Endothelial cell (in vitro differentiated cells): ENCODE measurements at places on chromosomes 5 and 9. TPM values are rescaled to one million over a fixed set of nuclear protein-coding genes. Genes with fewer than 3 reads are reported as not detected.
A peak's percentile ranks its signal among the peaks of the same experiment; 100 is the strongest.

GRCh38 chr5:56818450-56819037 is 3.2 kb downstream of the MAP3K1 start:
- H3K4me3 ChIP-seq: no peak overlapping the region
- H3K27me3 ChIP-seq: peaks cover 9% of the 10 kb centered on the region
- peaks cover 46% of the 10 kb centered on the region for H3K4me1 ChIP-seq
- peak overlapping the region; percentile 61 for H3K27ac ChIP-seq

- H3K27ac ChIP-seq: no peak overlapping the region
- DNase-seq: no peak
Observed at GRCh38 chr9:94908011-94908563, 181.6 kb downstream of the AOPEP start.

- no peaks in the 10 kb centered on the region for H3K36me3 ChIP-seq
- H3K4me1 ChIP-seq: no peaks in the 10 kb centered on the region
- H3K27me3 ChIP-seq: peaks cover 2% of the 10 kb centered on the region
Observed at GRCh38 chr9:91580136-91580535, 156.5 kb upstream of the NFIL3 start.

DNA sequence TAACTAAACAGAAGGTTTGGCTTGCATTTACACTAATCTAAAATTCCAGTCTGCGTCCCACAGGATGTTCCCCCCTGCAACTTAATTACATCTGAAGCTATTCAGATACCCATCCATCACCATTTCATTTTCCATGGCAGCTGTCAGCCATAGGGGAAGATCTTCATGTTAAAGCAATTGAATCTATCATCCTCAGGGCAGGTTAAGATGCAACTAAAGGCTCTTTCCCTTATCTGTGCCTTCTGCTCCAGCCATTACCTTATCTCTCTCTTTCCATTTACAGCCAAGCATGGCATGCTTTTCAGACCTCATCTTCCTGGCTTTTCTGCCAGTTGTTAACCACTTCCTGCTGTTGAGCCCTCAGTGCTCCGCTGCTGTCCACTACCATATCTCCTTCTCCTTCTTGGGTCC is 15.8 kb upstream of the HACD4 start:
- H3K36me3 ChIP-seq: no peaks in the 10 kb centered on the region
- no peak overlapping the region for H3K27ac ChIP-seq
- peaks cover 1% of the 10 kb centered on the region for H3K27me3 ChIP-seq
- DNase-seq: no peak
- H3K4me1 ChIP-seq: peaks cover 7% of the 10 kb centered on the region

DNA sequence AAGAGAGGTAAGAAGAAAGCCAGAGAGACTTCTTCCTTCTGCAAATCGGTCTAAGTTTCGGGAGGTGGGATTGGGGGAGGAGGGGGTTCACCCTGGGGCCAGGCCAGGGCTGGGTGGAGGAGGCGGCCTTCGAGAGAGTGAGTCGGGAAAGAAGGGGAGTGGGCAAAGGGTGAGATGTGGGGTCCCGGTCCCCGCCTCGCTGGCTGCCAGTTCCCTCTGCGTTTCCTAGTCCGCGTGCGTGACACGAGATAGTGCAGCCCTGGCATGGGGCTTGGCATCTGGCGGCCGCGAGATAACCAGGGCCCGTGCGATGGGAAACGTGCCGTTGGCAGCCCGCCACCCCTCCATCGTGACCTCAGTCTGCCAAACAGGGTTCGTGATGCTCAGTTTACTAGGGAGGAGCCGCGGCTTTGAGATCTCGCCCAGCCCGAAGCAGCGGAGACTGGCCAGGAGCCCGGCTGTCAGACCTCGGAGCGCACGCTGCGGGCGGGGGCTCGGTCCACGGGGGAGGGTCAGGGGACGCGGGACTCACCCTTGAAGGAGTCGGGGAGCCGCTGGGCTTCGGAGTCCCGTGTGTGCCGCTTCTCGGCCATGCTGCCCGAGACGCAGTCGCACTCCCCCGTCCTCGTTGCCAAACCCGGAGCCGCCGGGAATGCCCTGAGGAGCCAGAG is at the start of gene STOM:
Gene STOM, minus strand, starts transcription at position 656 of the 671 bp plus-strand sequence. Its CDS starts 63 bp downstream, at position 593.
- H3K4me3 ChIP-seq: peak within 1 kb of the TSS; percentile 81
- peaks cover 5% of the 10 kb centered on the region for H3K4me1 ChIP-seq
- H3K27ac ChIP-seq: peak within 1 kb of the TSS; percentile 63
- no peaks in the 10 kb centered on the region for H3K36me3 ChIP-seq
- DNase-seq: no peak

DNA sequence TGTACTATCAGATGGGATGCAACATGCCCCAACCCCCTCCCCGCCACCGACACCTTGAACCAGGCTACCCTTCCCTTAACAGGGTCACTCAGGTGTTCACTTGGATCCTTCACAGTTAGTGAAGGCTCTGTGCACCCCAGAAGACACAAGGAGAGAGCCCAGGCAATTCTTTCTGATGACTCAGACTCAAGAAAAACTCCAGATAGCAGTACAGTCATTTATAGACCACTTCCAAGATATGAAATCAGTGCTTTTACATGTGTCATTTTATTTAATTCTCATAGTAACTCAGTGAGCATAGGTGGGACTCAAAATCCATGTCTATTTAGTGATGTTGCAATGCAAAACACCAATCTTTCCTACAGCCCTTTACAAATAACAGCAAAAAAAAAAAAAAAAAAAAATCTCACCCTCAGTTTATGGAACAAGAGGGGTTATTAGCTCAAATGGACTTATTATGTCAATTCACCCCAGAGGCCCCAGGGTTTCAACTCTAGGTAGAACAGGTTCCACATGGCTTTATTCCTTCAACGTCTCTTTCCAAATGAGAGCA is 71.9 kb downstream of the FOXD1 start:
- H3K27me3 ChIP-seq: peaks cover 2% of the 10 kb centered on the region
- no peak overlapping the region for H3K27ac ChIP-seq
- no peak overlapping the region for H3K4me3 ChIP-seq
- H3K36me3 ChIP-seq: no peaks in the 10 kb centered on the region

- no peaks in the 10 kb centered on the region for H3K4me1 ChIP-seq
- no peak overlapping the region for H3K4me3 ChIP-seq
- no peaks in the 10 kb centered on the region for H3K36me3 ChIP-seq
- no peak overlapping the region for H3K27ac ChIP-seq
Observed at GRCh38 chr5:73214306-73214705, 41.3 kb downstream of the TMEM174 start.

DNA sequence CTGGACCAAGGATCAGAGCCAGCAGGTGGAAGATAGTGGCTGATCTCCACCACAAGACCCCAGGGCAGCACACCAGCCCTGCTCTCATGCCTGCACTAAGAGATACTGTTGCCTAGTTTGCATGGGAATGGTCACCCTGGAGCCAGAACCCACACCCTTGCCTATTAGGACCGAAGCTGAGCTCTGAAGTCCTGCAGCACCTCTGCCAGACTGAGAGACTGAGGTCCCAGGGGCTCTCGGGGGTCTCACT is 11.3 kb downstream of the ACSL6 start:
- H3K4me1 ChIP-seq: peaks cover 65% of the 10 kb centered on the region
- no peak for DNase-seq
- H3K36me3 ChIP-seq: no peaks in the 10 kb centered on the region
- H3K4me3 ChIP-seq: no peak overlapping the region
- H3K27me3 ChIP-seq: peaks cover 6% of the 10 kb centered on the region

GRCh38 chr5:9642621-9643020 is 12.5 kb upstream of the TAS2R1 start:
- H3K4me1 ChIP-seq: peaks cover 11% of the 10 kb centered on the region
- no peak for DNase-seq
- H3K27me3 ChIP-seq: peaks cover 4% of the 10 kb centered on the region
- no peak overlapping the region for H3K27ac ChIP-seq

- no peak overlapping the region for H3K4me3 ChIP-seq
- peaks cover 29% of the 10 kb centered on the region for H3K4me1 ChIP-seq
- DNase-seq: no peak
- peaks cover 10% of the 10 kb centered on the region for H3K36me3 ChIP-seq
Observed at GRCh38 chr5:157860898-157861890, 2.2 kb upstream of the CLINT1 start.

GRCh38 chr9:121286973-121287741 is 19.2 kb downstream of the GSN start:
- peaks cover 8% of the 10 kb centered on the region for H3K36me3 ChIP-seq
- peaks cover 61% of the 10 kb centered on the region for H3K4me1 ChIP-seq
- H3K27ac ChIP-seq: peak overlapping the region; percentile 98
- DNase-seq: peak; percentile 59
- H3K27me3 ChIP-seq: peaks cover 20% of the 10 kb centered on the region

- no peak overlapping the region for H3K4me3 ChIP-seq
- no peak overlapping the region for H3K27ac ChIP-seq
- H3K4me1 ChIP-seq: no peaks in the 10 kb centered on the region
- peaks cover 8% of the 10 kb centered on the region for H3K36me3 ChIP-seq
Observed at GRCh38 chr9:78267889-78268288, 29.0 kb upstream of the PSAT1 start.

- no peak overlapping the region for H3K4me3 ChIP-seq
- no peaks in the 10 kb centered on the region for H3K27me3 ChIP-seq
- H3K27ac ChIP-seq: no peak overlapping the region
- no peaks in the 10 kb centered on the region for H3K36me3 ChIP-seq
- H3K4me1 ChIP-seq: peaks cover 3% of the 10 kb centered on the region
Observed at GRCh38 chr9:13083963-13084528, 195.4 kb downstream of the MPDZ start.

GRCh38 chr9:120562861-120563443 is 17.0 kb downstream of the CDK5RAP2 start:
- no peak overlapping the region for H3K4me3 ChIP-seq
- H3K27ac ChIP-seq: no peak overlapping the region
- peaks cover 34% of the 10 kb centered on the region for H3K36me3 ChIP-seq

GRCh38 chr5:42349163-42349562 is 74.1 kb upstream of the GHR start:
- DNase-seq: no peak
- no peaks in the 10 kb centered on the region for H3K27me3 ChIP-seq
- H3K4me1 ChIP-seq: no peaks in the 10 kb centered on the region

GRCh38 chr9:82436475-82436874 is 447.9 kb downstream of the SPATA31D1 start:
- peaks cover 4% of the 10 kb centered on the region for H3K36me3 ChIP-seq

- H3K27me3 ChIP-seq: peaks cover 1% of the 10 kb centered on the region
- no peak overlapping the region for H3K4me3 ChIP-seq
- no peak overlapping the region for H3K27ac ChIP-seq
- no peaks in the 10 kb centered on the region for H3K36me3 ChIP-seq
Observed at GRCh38 chr5:159854916-159855315, 61.4 kb upstream of the ADRA1B start.

- no peak overlapping the region for H3K4me3 ChIP-seq
- H3K4me1 ChIP-seq: peaks cover 12% of the 10 kb centered on the region
- peaks cover 18% of the 10 kb centered on the region for H3K27me3 ChIP-seq
- no peak for DNase-seq
- no peak overlapping the region for H3K27ac ChIP-seq
Observed at GRCh38 chr5:174736331-174736721, 11.9 kb downstream of the MSX2 start.

GRCh38 chr5:170640731-170641588 is 137.1 kb downstream of the KCNIP1 start:
- no peak overlapping the region for H3K27ac ChIP-seq
- DNase-seq: no peak
- H3K27me3 ChIP-seq: peaks cover 2% of the 10 kb centered on the region
- H3K4me1 ChIP-seq: peaks cover 7% of the 10 kb centered on the region

DNA sequence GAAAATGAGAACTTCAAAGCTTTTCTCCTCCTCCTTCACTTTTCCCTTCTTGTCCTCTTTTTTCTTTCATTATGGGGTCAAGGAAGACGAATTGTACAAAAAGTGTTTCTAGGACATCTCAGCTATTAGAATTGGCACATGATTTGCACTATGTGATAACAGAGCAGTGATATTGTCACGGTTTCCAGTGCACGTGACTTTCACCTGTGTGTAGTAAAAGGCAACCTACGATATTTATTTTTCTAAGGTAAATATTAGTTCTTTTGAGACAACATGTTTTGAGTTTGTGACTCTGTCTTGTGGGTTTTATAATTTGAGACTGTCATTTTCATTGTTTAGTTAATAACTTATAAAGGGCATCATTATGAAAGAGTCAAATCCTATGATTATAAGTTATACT is 213.1 kb downstream of the PSAT1 start:
- H3K27ac ChIP-seq: no peak overlapping the region
- no peak for DNase-seq
- H3K4me1 ChIP-seq: peaks cover 3% of the 10 kb centered on the region
- no peak overlapping the region for H3K4me3 ChIP-seq

DNA sequence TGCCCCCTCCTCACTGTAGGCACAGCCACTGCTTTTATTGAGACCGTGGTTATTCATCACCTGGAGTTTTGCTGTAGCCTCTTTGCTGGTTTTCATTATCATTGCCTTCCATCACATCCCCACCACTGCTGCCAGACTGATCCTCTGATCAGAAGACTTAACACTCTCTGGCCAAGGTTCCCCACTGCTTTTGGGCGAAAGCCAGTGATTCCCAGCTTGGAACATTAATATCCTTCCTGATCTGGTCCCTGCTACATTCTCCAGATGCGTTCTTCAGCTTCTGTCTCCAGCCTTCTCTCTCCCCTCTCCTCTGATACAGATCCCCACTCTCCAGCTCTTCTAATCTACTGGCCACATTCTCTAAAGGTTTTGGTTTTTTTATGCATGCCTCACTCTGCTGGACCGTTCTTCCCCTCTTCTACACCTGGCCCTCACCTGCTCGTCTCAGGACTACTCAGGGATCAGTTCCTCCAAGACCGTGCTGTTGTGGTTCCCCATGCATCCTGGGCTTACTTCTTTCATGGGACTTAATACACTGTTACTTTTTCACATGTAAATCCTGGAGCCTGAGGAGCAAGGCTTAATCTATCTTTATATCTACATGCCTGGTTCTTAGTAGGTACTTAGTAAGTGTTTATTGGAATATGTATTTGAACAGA is 115.0 kb downstream of the PRKACG start:
- peaks cover 2% of the 10 kb centered on the region for H3K27me3 ChIP-seq
- peaks cover 45% of the 10 kb centered on the region for H3K4me1 ChIP-seq
- H3K27ac ChIP-seq: peak overlapping the region; percentile 19
- no peaks in the 10 kb centered on the region for H3K36me3 ChIP-seq
- no peak overlapping the region for H3K4me3 ChIP-seq

GRCh38 chr9:132824151-132824550 is 53.9 kb downstream of the AK8 start:
- H3K27me3 ChIP-seq: peaks cover 4% of the 10 kb centered on the region
- DNase-seq: no peak
- no peak overlapping the region for H3K27ac ChIP-seq
- no peak overlapping the region for H3K4me3 ChIP-seq

DNA sequence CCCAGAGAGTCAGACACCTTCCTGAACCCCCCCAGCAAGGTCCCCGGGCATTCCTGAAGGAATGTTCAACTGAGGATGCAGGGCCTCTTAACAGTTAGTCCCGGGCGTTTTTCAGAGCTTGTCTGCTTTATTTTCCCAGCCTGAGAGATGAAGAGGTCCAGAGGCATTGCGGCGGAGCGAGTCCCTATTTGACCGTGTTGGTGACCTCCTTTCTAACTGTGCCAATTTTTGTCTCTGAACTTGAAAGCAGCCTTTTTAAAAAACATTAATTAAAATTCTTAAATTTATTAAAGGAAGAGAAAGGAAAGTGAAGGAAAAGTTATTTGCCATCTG is 433 bp upstream of the PTAR1 start:
- peaks cover 4% of the 10 kb centered on the region for H3K36me3 ChIP-seq
- no peaks in the 10 kb centered on the region for H3K27me3 ChIP-seq

Gene MAP1B
- 251 TPM for total RNA-seq

Gene UGT3A1
- total RNA-seq: 0.85 TPM

Gene HAVCR1
- total RNA-seq: not detected

Gene CDX1
- 0.59 TPM for total RNA-seq

Gene CD274
- total RNA-seq: 0.56 TPM

Gene OR1J2
- not detected for total RNA-seq

Gene GRM6
- total RNA-seq: not detected

Gene STXBP1
- 113 TPM for total RNA-seq

Gene TICAM2
- 1.9 TPM for total RNA-seq

Gene IRGM
- total RNA-seq: not detected

Gene RGMB
- 24.5 TPM for total RNA-seq

Gene LARP1
- 198 TPM for total RNA-seq

Gene DDX4
- total RNA-seq: not detected

Gene C1QTNF2
- not detected for total RNA-seq
